ENCODE measurements at places on chromosomes 3 and 15.

DNA sequence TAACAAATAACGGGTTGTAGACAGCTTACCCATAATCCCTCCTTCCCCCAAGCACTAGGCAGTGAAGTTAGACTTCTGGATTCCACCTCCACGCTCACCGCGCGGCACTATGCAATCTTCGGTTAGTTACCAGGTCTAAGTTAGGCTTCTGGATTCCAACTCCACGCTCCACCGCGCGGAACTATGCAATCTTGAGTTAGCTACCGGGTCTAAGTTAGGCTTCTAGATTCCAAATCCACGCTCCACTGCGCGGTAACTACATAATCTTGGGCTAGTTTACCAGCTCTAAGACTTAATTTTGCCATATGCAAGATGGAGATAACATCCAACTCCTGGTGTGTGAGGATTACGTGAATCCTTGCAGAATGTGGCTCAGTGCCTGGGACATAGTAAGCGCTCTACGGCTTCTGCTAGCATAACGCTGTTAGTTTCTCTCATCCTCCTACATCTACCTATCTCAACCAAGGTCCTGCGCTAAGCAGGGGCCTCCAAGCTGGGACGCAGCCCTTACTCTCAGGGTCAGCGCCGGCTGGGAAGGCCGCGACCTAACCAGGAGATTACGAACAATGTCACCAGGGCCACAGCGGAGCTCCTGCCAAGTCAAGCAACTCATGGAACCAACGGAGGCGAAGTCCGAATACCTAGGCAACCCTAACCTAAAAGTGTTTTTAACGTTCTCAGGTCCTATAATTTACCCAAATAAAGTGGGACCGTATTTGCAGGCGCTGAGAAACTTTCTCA is 497 bp upstream of the RPLP1 start:
- DNase-seq: peak; percentile 13

GRCh38 chr3:170809007-170809974 is 60.7 kb downstream of the RPL22L1 start:
- DNase-seq: peak; percentile 42

- no peak for DNase-seq
Measured at GRCh38 chr3:176469694-176470205, 727.5 kb downstream of the TBL1XR1 start.

DNA sequence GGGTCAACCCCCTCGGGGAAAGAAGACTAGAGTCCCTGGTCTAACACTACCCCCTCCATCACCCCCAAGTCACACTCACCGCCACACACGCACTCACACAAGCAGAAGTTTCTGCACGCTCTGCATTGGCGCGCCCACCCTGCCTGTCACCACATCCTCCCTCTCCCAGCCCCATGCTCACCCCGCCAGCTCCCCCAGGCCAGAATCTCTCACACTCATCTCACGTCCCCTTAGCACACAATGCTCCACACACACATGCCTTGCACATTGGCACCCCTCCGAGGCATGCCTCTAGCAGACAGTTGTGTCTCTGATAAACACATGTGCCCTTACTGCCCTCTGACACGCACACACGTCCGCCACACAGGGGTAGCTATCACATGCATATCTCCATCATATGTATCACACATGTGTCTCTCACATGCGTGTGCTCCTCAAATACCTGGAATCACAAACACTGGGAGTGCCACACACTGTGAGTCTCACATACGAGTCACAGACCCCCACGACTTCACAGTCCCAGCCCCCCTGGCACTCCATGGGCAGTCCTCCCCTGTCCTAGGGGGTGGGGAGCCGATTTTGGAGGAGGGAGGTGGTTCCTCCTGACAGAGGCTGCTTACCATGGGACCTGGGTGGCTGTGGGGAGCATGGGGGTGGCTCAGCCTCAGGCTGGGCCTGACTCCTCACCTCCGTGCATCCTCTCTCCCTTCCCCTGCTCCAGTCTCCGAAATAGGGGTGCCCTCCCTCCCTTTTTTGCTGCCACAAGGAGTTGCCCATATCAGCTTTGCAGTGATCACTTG is 898 bp downstream of the FBLN2 start:
- DNase-seq: peak; percentile 52

GRCh38 chr3:173793963-173794362 is 396.4 kb downstream of the NLGN1 start:
- DNase-seq: no peak

DNA sequence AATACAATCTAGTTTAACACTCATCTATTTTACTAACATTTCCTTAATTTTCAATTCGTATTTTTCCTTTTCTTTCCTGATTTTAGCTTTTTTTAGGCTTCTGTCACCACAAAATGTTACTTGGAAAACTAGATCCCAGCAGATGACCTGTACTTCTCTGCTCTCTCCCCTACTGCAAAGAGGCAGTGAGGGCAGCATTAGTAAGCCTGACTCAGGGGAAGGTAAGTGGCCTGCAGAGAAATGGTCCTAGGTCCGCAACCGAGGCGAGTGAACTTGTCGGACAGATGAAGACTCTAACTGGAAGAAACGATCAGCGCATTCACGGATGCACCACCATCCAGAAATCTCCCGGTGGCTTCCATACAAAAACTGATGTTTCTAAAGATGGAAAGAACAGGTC is 20.4 kb downstream of the TMEM43 start:
- no peak for DNase-seq

GRCh38 chr3:183212565-183212964 is 40.5 kb upstream of the B3GNT5 start:
- no peak for DNase-seq

GRCh38 chr3:20890111-20890519 is 704.1 kb upstream of the SGO1 start:
- DNase-seq: no peak

GRCh38 chr3:36332139-36332538 is 48.2 kb upstream of the STAC start:
- no peak for DNase-seq

DNA sequence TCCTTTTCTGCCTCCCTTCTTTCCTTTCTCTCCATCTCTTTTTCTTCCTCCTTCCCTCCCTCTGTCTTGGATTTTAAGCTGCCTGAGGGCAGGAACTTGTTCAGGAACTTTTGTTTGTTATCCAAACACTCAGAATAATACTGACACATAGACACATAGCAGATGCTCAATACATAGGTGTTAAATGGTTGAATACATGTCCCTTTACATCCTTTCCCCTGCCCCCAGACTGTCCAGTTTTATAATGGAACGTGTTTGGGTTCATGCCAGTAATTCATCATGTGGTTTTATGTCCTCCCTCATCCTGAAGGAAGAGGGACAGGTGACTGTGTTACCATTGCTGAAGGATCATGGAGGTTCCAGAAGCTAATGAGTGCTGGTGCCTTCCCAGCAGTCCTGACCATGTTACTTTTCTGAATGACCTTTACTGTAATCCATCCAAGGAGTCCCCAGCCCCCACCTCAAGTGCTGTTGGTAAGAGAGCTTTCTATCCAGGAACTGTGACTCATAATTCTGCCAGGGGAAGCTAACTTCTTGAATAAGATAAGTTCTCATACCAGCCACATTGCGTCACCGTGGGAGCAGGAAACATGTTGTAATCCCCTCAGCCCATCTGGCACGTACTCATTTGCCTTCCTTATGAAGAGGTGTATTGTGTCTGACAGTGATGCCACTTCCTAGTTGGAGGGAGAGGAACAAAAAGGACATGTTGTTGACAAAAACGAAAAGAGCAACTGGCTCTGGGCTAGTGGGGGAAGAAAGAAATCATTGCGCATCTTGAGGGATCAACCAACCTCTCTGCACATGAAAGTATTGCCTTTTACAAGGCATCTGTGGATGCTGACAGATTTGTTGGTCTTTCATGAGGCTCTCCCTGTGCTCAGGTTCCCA is 52.4 kb downstream of the IL1RAP start:
- peak; percentile 25 for DNase-seq

- DNase-seq: no peak
Measured at GRCh38 chr3:22421589-22421988, 670.6 kb upstream of the ZNF385D start.

DNA sequence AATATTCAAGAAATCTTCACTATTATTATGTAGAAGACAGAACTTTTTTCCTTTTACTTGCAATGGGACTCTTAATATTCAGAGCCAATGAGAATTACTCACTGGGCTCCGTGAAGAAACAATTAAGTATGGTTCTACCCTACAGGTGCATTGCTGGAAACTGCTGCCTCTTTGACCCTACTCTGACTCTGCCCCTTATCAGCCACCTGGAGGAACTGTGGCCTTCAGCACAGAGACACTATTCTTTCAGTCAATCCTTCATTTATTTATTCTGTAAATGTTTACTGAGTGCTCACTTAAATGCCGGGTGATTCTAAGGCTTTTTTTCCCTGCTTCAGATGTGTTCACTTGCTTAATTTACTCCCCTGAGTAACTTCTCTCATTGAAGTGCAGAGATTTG is 163.2 kb downstream of the SYNPR start:
- DNase-seq: no peak

DNA sequence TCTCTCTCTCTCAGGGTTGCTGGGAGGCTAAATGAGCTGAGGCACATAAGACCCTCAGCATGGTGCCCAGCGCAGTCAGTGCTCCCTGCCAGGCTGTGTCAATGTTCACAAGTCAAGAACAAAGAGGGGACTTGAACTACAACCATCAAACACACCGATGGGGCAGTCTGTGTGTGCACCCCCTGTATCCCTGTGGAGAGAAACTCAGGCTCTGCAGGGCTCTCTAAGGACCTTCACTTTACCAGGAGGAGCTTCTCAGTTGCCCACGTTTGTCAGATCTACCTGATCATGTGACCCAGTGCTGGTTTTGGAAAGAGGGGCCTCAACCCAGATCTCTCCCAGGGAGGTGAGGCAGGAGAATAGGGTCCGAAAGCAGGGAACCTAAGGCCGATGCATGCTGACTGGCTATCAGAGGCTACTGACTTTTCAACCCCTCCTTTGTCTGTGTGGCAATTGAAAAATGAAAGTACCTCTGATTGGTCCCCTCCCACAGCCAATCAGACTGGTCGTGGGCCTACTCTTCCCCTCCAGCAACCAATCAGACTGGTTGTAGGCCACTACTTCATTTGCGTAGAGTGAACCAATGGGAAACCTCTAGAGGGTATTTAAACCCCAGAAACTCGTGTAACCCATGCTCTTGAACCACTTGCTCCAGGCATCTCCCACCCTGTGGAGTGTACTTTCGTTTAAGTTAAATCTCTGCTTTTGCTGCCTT is 34.0 kb downstream of the RHCG start:
- DNase-seq: peak; percentile 65

GRCh38 chr15:38602910-38603670 is 38.5 kb upstream of the RASGRP1 start:
- no peak for DNase-seq

DNA sequence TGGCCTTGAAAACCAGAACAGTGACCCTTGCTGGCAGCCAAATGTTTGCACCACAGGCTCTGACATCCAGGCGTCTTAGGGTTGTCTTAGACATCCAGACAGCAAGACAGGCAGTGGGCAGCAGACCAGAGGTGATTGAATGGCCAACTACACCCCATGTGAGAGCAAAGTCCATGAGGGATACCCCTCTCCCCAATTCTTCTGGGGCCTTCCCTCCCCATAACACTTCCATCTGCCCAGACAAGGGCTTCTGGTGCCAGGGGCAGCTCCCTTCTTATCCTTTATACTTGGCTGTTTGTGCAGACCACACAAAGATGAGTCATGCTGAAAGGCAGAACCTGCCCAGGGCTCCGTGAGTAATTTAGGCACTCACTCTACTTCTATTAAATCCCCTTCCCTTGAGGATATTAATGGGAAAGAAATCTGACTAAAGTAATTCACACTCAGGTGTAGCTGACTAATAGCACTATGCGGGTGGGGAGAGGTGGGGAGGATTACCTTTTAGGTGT is 257.9 kb downstream of the UACA start:
- no peak for DNase-seq

GRCh38 chr15:78264304-78265136 is at the start of gene DNAJA4:
Gene DNAJA4 (plus strand): TSS chr15:78264562. CDS start chr15:78264764, 202 bp downstream.
- peak; percentile 63 for DNase-seq

GRCh38 chr15:64092075-64092820 is 1.4 kb downstream of the CIAO2A start:
- no peak for DNase-seq

GRCh38 chr3:175094344-175094743 is 235.2 kb downstream of the NAALADL2 start:
- DNase-seq: no peak

DNA sequence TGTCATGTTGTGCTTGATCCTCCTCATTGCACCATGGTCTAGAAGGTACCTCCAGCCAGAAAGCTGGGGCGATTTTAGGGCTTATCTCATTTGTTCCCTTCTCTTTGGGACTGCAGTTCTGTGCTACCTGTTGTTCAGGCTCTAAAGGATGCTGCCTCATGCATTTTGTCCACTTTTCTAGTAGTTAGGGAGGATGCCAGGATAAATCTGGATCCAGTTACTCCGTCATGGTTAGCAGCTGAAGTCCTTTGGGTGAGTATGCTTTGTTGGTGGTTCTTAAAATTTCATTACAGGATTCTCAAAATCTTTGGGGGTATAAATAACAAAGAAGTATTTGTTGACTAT is 8.9 kb downstream of the AKAP13 start:
- no peak for DNase-seq

- DNase-seq: no peak
Measured at GRCh38 chr3:197749315-197749600, 425 bp upstream of the FYTTD1 start.

Data from posterior cingulate gyrus (tissue), 11 donors.